ENCODE measurements at places on chromosomes 5 and 9.

DNA sequence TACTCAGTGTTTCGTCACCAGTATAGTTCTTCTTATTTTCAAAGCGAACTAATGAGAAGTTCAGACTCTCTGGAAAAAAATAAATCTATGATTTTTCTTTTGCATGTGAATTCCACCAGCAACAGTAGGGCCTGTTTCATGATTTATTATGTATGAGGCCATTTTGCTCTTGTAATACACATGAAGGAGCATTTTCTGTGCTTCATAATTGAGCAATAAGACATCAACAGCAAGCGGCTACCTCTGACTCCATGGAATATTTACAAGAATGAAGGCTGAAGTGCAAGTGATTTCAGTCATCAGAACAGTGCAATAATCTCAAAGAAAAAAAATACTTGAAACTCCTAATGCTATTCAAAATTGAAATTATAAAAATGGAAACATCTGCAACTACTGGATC is 282.9 kb upstream of the EDIL3 start:
- no peak for DNase-seq

- DNase-seq: no peak
Observed at GRCh38 chr9:107100591-107100990, 182.5 kb upstream of the RAD23B start.

GRCh38 chr9:129221979-129222635 is 44.0 kb upstream of the IER5L start:
- DNase-seq: no peak

DNA sequence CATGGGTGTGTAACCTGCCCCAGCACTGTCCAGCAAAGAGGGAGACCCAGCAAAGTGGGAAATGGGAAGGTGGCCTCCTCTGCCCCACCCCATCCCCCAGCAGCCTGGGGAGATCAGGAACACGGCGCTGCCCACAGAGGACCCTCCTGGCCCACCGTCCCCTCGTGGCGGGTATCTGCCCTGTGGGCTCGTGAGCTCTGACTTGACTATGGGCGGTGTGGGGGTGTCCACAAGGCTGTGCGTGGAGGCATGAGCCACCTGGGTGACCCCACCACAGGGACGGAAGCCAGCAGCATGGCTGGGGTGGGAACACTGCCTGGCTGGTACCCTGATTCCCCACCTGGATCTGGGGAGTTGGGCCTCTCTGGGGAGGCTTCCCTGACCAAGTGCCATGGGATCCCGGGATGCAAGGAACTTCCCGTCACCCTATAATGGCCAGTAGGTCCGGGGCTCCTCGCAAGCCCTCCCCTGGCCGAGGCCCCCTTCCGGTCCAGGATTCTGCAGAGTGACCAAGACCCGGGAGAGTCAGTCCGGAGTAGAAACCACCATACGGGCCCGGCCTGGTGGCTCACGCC is 29.3 kb upstream of the SLC6A19 start:
- no peak for DNase-seq

- DNase-seq: no peak
Observed at GRCh38 chr9:82757924-82758323, 305.0 kb downstream of the RASEF start.

DNA sequence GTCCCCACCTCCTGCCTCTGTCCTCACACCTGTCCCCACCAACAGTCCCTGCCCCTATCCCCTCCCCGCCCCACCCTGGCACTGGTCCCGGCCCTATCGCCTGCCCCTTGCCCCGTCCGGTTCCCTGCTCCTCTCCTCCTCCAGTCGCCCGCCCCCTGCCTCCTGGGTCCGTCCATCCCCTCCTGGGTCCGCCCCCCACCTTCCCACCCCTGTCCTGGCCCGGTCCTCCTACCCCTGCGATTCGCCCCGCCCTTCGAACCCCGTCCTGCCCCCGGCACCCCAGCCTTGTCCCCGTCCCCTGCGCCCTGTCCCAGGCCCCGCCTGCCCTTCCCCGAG is 372 bp downstream of the EDF1 start:
- no peak for DNase-seq
